Endothelial cell of umbilical vein (primary cell): ENCODE measurements at places on chromosomes 16 and 17. TPM values are rescaled to one million over a fixed set of nuclear protein-coding genes. Genes with fewer than 3 reads are reported as not detected.

DNA sequence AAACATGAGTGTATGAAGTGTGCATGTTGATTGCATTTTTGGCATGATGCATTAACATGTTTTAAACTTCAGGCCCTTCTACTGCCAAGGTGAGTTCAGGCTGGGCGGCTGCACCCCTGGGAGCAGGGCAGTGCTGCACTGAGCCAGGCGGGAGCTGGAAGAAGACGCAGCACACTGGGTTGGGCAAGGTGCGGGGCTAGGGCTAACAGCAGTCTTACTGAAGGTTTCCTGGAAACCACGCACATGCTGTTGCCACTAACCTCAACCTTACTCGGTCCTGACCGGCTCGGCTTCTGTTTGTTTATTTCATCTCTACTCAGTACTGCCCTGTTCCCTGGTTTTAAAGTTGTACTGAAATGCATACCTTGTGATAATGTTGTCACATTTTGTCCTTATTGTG is 61.0 kb downstream of the MAP2K4 start:
- no peak for DNase-seq
- H3K27me3 ChIP-seq, result no peaks in the 10 kb centered on the region
- H3K27ac ChIP-seq, result no peak overlapping the region
- H3K4me3 ChIP-seq, result no peak overlapping the region

GRCh38 chr16:82016263-82016662 is 5.0 kb upstream of the SDR42E1 start:
- H3K36me3 ChIP-seq, result no peaks in the 10 kb centered on the region
- H3K4me3 ChIP-seq, result peak overlapping the region; percentile 45
- peaks cover 15% of the 10 kb centered on the region for H3K27me3 ChIP-seq
- DNase-seq, result peak; percentile 90
- H3K4me1 ChIP-seq, result peaks cover 9% of the 10 kb centered on the region

- no peaks in the 10 kb centered on the region for H3K36me3 ChIP-seq
- H3K4me3 ChIP-seq, result no peak overlapping the region
- no peak for DNase-seq
- H3K27me3 ChIP-seq, result peaks cover 37% of the 10 kb centered on the region
- H3K27ac ChIP-seq, result no peak overlapping the region
Observed at GRCh38 chr16:3171855-3172593, 16.0 kb upstream of the OR1F1 start.

DNA sequence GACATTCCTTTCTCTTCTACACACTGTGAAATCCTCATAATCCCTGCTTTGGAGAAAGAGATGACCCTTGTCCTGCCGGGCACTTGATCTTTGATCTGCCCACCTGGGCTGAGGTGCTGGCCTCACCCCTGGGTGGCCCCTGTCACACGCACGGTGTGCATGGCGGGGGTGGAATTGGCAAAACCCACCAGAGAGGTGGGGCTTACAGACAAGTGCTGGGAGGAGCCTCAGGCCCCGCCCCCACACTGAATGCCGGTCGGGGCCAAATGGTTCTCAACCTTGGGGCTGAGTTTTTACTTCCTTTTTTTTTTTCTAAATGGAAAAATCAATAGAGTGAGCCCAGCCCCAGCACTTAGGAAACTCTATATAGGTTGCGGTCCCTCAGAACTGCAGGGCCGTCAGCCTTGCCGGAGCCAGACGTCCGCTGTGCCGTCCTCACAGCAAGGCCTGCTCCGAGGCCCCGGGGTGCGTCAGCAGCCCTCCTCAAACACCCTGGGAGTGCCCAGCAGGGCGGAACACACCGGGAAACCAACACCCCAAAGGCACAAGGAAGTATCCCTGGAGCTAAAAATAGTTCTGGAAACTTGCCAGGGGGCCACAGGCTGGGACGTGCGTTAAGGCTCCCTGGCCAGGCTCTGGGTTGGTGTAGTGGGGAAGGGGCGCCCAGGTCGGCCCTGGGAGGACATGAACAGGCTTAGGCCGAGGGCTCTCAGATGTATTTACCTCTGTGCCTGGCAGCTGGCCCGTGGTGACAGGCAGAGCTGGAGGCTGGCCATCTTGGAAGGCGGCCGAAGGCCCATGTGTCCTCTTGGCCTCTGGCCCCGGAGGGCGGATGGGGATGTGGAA is 11.0 kb downstream of the GPRC5C start:
- H3K4me3 ChIP-seq, result no peak overlapping the region
- no peaks in the 10 kb centered on the region for H3K4me1 ChIP-seq
- H3K36me3 ChIP-seq, result no peaks in the 10 kb centered on the region
- DNase-seq, result no peak
- no peaks in the 10 kb centered on the region for H3K27me3 ChIP-seq

GRCh38 chr17:75075597-75076336 is 12.0 kb upstream of the SLC16A5 start:
- peaks cover 16% of the 10 kb centered on the region for H3K4me1 ChIP-seq
- no peak for DNase-seq
- H3K36me3 ChIP-seq, result no peaks in the 10 kb centered on the region
- H3K4me3 ChIP-seq, result no peak overlapping the region

- no peak overlapping the region for H3K4me3 ChIP-seq
- H3K36me3 ChIP-seq, result no peaks in the 10 kb centered on the region
- H3K4me1 ChIP-seq, result no peaks in the 10 kb centered on the region
- no peaks in the 10 kb centered on the region for H3K27me3 ChIP-seq
- no peak overlapping the region for H3K27ac ChIP-seq
Observed at GRCh38 chr17:78019976-78020716, 61.6 kb downstream of the TNRC6C start.

DNA sequence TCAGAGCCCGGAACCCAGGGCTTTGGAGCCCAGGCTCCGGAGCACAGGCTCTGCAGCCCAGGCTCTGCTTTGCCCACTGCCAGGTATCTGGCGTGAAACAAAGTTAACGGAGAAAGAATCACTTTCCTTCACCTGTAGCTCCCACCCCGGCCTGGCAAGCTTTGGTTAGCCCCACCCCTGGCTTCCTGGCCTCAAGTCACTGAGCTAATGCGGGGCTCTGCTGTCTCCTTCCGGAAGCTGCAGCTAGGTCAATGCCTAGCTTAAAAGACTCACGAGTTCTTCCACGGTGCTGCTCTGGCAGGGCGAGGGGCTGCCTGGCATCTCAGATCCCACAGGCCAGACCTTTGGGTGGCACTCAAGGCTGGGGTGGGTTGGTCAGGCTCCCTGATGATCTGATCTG is 21.1 kb upstream of the SPPL2C start:
- H3K36me3 ChIP-seq, result no peaks in the 10 kb centered on the region
- no peak overlapping the region for H3K4me3 ChIP-seq
- DNase-seq, result no peak
- H3K4me1 ChIP-seq, result no peaks in the 10 kb centered on the region
- no peak overlapping the region for H3K27ac ChIP-seq

GRCh38 chr16:50814541-50814940 is 72.7 kb downstream of the CYLD start:
- H3K4me1 ChIP-seq, result no peaks in the 10 kb centered on the region
- H3K4me3 ChIP-seq, result no peak overlapping the region
- H3K27me3 ChIP-seq, result no peaks in the 10 kb centered on the region
- no peak overlapping the region for H3K27ac ChIP-seq
- H3K36me3 ChIP-seq, result no peaks in the 10 kb centered on the region
- DNase-seq, result no peak

- no peak overlapping the region for H3K27ac ChIP-seq
- peaks cover 12% of the 10 kb centered on the region for H3K36me3 ChIP-seq
- DNase-seq, result no peak
Observed at GRCh38 chr16:2774161-2774891, 2.8 kb downstream of the ELOB start.

- peak overlapping the region; percentile 32 for H3K27ac ChIP-seq
- no peaks in the 10 kb centered on the region for H3K36me3 ChIP-seq
- peaks cover 2% of the 10 kb centered on the region for H3K4me1 ChIP-seq
- no peak overlapping the region for H3K4me3 ChIP-seq
- no peak for DNase-seq
- H3K27me3 ChIP-seq, result no peaks in the 10 kb centered on the region
Observed at GRCh38 chr16:80174416-80174815, 366.4 kb upstream of the DYNLRB2 start.

GRCh38 chr17:30413109-30413508 is 34.4 kb downstream of the CPD start:
- DNase-seq, result peak; percentile 22
- H3K27me3 ChIP-seq, result no peaks in the 10 kb centered on the region
- no peak overlapping the region for H3K4me3 ChIP-seq

Gene KCNG4
- not detected in 2 replicates for total RNA-seq
